ENCODE measurements at places on chromosomes 7 and 10.

DNA sequence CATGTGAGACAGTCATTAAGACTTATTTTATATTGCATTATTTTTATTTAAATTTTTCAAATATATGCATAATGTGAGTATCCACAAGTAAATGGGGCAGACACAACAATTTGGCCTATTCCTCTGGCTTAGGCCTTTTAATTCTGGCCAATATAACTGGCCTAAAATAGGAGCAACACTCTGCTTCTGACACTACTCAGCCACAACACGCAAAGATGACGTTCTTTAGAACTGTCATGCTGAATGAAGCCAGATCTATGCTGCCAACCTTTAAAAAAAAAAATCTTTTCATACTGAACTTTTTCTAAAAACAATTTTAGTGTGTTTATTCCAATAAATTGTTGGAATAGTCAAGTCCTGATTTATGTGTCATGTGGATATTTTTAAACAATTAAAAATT, 355.0 kb upstream of the BMPER start:
- DNase-seq = no peak

DNA sequence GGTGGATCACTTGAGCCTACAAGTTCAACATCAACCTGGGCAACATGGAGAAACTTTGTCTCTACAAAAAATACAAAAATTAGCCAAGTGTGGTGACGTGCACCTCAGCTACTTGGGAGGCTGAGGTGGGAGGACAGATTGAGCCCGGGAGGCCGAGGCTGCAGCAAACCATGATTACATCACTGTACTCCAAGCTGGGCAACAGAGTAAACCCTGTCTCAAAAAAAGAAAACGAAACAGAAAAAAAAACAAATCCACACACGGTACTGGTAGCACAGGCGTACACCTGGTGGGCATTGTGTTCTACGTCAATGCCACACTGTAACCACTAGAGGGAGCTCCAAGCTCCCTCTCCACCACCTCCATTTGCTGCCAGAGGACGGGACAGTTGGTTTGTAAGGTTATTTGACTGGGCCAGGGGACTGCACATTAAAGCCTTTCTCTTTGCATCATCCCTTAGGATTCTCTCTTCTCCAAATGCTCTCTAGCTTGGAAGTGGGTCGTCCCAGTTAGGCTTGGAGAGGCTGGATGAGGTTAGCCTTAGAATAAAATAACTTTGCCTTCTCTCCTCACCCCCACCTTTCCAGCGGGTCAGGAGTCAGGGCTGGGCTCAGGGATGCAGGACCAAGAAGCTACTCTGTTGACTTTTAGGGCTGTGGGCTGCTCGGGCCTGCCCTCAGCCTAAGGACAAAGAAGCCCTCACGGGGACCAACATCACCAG, 130.8 kb downstream of the SORBS1 start:
- DNase-seq = peak; percentile 24

GRCh38 chr7:90216771-90217170, 5.2 kb downstream of the STEAP2 start:
- no peak for DNase-seq

- no peak for DNase-seq
Observed at GRCh38 chr10:127462643-127463295, 86.3 kb upstream of the NPS start.

GRCh38 chr7:101951757-101952156, 134.3 kb downstream of the CUX1 start:
- no peak for DNase-seq

DNA sequence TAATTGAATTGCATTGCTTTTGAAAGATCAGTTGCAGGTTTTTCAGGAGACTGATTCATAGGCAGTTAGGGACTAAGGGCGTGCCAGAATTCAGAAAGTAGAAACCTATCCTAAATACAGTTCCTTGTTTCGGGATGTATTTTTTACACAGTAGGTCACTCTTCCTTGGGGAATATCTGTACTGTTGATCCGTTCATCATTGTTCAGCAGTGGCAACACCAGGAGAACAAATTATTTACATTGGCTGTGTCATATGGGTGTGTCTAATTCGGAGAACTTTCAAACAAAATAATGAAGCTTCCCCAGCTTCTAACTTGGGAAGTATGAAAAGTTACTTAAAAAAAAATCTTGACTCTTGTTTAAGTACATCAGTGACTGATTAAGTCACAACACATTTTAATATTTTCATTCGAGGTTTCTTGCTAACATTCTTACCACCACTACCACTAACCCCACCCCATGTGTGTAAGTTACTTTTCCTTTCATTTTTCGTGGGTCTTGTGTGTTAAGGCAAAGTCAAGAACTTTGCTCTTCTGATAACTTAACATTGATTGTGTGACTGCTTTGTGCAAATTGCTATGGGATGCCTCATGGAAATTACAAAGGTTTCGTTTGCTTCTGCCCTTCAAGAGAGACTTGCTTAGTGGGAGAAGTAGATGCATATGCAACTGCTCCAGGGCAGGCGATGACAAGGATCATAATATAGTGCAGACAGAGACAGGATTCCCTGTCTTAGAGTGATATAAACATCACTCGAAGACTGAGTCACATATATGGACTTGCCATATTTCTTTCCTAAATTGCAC, 43.8 kb upstream of the RPA3 start:
- DNase-seq = no peak

GRCh38 chr7:44415510-44415909, 74.9 kb downstream of the NUDCD3 start:
- DNase-seq = no peak

- no peak for DNase-seq
Observed at GRCh38 chr7:26087321-26088091, 64.5 kb upstream of the NFE2L3 start.

DNA sequence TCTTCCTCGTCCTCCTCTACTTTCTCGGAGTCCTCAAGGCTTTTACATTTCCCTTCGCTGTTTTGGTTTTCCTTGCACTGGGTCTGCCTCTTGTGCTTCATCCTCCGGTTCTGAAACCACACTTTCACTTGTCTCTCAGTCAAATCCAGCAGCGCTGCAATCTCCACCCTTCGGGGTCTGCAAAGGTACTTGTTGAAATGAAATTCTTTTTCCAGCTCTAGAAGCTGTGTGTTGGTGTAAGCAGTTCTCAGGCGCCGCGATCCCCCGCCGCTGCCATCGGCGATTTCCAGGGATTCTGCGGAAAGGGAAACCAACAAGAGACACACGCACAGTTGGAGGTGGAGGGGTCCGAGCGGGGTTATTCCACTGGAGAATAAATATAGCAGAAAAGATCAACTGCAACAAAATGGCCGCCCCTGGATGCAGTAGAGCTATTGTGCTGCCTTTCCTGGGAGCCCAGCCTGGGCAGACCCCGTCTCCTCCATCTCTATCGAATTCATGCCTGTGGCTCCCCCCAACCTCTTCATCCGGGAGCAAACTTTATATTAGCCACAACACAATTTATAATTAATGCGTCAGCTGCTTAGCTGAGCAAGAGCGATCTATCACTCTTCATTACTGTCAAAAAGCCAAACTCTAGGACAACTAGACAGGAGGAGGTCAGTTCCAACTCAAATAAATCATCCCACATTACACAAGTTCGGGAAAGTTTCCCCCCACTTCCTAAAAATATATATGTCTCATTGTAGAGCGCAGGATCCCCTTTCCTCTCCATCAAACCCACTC, 1.1 kb downstream of the HOXA2 start:
- DNase-seq = no peak

- no peak for DNase-seq
Observed at GRCh38 chr7:30162133-30162532, 27.3 kb downstream of the MTURN start.

GRCh38 chr10:99908512-99908911, 101.2 kb downstream of the DNMBP start:
- no peak for DNase-seq

DNA sequence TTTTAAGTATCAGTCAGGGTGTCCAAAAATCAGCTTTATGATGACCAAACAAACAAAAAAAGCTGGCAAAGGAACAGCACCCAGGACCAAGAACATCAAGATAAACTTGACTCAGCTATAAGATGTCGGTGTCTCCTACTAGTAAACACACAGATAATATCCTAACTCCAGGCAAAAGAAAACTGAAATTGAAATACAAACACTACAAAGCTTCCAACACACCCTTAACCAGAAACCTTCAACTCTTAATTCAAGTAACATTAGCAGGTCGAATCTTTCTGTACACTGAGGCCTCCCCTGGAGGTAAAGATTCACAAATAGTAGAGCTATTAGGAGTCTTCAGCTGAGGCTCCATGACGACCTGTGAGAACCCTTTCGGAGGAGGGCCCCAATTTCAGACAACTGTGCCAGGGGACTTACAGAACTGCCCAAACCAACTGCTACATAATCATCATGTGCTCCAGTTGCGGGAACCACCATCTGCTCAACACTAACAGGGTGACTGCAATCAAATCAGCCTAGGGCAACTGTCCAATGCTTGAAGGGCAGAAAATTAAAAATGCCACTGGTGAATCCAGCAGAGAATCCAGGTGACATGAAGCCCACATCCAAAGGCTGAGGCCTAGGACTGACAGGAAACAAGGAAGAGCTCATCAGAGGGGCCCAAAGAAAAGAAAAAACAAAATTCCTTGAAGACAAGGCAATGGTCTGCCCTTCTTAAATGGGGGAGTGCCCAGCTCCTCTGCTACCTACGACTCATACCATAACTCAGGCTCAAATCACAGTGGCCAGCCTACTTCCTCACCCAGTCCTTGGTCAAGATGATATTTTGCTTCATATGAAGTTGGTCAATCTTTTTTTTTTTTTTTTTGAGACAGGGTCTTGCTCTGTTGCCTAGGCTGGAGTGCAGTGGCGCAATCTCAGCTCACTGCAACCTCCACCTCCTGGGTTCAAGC, 20.0 kb downstream of the XPNPEP1 start:
- DNase-seq = no peak

- DNase-seq = no peak
Observed at GRCh38 chr7:51070151-51070550, 246.5 kb downstream of the COBL start.

GRCh38 chr7:18013936-18014335, 13.7 kb downstream of the PRPS1L1 start:
- no peak for DNase-seq

DNA sequence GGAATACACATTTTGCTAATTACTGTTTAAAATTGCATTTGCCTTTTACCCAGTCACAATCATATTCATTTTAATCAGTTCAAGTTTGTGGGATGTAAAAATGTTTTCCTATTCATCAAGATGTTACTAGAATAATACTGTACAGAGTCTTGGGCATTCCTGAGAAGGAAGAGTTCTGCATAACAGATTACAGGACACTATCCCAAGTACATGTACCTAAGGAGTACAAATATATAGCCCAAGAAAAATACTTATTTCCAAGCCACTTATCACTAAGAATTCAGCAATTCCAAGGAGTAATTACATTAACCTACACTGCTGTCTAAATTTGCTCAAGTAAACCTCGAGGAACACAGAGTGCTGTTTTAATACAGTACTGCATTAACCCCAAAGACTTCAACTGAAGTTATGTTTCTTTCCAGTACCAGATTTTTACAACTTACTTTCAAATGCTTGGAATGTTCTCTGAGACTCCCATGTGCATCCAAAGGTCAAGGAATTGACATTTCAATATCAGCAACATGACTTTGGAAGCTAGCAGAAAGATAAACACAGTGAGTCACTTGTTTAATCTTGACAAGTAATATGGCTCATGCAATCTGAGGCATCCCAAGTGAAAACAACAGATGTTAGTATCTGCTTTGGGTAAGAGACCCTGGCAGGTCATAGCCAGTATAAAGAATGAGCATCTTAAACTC, 125.4 kb upstream of the BET1 start:
- DNase-seq = no peak

GRCh38 chr7:93921607-93922566, at the start of gene GNG11:
Gene GNG11, plus strand, starts transcription at chr7:93921735. Its CDS starts 403 bp downstream, at chr7:93922138.
- DNase-seq = peak; percentile 42

DNA sequence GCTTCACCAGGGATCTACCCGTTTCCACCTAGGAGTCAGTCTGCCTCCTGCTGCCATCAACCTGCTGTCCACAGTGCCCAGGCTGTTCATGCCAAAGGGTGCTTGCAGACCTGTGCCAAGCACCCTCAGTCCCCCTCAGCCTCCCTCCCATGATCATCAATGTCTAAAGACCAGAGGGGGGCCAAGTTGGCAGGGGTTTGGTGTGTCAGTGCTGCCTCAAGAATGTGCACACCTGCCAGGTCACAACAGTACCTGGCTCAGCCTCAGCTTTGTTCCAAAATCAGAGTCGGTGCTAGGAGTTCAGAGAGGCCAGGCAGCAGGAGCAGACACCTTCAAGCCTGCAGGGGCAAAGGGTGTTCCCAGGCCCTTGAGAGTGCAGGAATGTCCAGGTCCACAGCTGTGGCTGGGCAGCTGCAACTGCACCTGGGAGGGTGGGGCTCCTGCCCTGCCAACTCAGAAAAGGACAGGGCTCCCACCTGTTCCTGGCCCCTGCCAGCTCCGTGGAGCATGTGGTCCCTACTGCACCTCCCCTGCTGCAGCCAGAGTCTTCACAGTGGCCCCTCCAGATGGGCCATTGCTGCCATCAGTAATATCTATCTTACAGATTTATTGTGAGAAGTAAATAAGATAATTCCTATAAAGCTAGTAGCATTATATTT, 219.5 kb downstream of the POLR1F start:
- no peak for DNase-seq

DNA sequence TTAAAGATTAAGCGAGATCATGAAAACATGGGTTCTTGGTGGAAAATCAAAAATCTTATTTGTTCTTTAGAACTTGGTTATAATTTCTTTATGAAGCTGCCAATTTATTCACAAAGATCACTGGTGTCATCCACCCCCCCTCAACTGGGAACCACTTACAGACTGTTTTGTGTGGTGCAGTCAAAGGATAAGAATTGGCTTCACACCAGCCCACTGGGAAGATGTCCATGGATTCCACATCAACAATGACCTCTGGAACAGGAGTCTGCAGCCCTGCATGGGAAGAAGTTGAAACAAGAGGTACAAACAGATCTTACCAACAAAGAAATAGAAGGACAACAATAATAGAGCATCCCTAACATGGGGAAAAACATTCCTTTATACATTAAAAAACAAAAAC, 205.2 kb downstream of the SFMBT2 start:
- no peak for DNase-seq

DNA sequence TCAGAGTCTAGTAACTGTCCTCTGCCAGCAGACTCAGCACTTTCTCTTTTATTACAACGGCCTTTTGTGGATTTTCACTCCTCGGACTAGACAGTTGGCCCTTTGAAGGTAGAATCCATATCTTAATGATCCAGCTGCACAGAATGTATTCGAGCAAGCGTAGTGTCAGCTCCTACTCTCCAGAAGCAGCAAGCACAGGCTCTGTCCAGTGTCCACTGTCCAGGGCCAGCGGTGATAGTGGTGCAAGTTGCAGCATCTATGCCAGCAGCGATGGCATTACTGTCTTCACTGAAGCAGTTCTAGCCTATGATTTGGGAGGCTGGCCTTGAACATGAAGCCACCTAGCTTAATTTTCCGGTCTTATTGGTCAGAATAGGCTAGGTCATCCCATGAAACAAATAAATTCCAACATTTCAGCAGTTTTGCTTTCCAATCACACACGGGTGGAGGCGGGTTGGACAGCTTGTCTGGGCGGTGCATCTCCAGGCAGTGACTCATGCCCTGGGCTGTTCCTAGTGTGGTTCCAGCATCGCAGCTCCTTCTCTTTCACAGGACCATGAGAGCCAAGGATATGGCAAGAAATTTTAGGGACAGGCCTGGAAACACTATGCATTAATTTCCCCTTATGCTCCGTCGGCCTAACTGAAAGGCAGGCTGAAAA, 108.6 kb upstream of the KCNMA1 start:
- DNase-seq = no peak

GRCh38 chr7:144653449-144653848, 182.4 kb downstream of the TPK1 start:
- DNase-seq = no peak

- no peak for DNase-seq
Observed at GRCh38 chr10:100731407-100732240, 13.8 kb upstream of the PAX2 start.

GRCh38 chr10:13706604-13707003, 119.8 kb downstream of the PRPF18 start:
- DNase-seq = no peak

Measured in activated B cell treated with CpG ODN at 0.5 μM for 24 hours (primary cell).